Prostate gland (tissue), 2 donors: ENCODE measurements at places on chromosomes 13 and 19.

DNA sequence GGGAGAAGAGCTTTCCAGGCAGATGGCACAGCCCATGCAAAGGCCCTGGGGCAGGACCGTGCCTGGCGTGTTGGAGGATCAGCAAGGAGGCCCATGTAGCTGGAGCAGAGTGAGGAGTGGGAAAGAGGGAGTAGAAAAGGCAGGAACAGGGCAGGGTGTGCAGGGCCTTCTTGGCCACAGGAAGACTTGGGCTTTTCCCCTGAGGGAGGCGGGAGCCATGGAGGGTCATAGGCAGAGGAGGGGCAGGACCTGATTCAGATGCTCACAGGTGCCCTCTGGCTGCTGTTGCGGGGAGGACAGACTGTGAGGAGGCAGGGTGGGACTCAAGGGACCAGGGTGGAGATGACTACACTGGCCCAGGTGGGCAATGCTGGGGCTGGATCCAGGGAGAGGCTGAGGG, 13.8 kb upstream of the PTPRS start:
- no peak for DNase-seq

DNA sequence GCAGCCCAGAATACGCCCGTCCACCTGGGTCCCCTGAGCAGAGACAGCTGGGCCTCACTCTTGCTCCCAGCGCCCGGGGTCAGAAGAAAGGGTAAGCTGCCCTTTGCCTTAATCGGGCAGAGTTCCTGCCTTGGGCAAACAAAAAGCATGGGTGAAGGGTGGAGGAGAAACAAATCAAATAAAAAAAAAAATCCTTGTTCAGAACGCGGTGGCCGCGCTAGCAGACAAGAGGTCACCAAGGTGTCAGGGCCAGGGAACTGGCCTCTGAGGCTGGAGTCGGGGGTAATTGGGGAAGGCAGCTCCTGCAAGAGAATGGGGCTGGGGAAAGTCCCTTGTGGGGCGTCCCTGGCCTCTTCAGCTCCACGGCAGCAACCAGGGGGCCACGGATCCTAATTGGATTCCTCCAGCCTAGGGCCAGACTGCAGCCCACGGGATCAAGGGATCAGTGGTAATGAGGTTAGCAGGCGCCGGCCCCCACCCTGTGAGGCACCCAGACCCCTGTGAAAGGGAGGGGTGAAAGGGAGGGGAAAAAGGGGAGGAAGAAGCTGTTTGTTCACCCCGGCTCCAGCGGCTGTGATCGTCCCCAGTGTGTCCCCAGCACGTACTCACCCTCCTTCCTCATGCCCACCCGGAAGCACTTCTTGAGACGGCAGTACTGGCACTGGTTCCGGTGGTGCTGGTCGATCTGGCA, 5.5 kb downstream of the NR2F6 start:
- no peak for DNase-seq

DNA sequence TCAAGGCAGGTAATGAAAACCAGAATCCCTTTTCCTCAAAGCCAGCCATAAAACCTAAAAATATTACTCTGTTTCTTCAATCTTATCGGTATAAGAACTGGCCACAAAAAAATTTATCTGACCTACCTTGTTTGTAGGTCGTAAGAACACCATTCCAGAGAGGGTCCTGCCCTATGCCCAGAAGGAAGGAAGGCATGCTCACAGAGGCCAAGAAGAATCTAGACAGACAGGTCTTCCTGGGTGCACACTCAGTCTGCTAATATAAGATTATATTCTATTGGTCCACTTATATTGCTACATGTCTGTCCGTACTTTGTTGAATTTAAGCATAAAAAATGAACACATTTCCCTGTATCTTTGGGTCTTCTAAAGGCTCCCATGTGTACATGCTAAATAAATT, 2136.1 kb upstream of the PCDH20 start:
- DNase-seq: no peak

DNA sequence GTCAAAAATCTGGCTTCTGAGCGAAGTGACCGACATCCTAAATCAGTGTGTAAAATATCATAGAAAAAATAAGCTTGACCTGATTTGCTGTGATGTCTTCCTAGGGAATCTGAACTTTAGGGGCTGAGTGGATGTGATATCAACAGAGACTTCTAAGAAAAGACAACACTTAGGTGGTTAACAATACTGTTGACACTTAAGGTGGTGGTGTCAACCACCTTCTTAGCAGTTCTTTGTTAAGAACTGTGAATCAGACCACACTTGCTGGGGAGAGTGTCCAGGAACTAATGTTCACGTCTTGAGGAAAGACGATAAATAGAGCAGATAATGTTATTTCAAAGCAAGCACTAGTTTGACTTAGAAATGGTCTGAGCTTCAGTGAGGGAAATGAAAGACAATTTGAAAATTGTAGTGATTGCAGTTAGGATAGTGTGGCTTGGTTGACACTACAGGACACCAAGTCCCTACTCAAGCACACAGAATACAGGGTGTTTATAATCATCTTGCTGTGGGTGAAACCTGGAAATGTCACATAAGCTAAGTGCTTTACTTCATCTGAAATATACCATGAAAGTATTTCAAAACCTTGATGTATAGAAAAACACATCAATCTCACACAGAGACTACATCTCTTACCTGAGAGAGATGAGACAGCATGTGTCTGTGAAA, 1936.5 kb downstream of the PCDH9 start:
- no peak for DNase-seq

DNA sequence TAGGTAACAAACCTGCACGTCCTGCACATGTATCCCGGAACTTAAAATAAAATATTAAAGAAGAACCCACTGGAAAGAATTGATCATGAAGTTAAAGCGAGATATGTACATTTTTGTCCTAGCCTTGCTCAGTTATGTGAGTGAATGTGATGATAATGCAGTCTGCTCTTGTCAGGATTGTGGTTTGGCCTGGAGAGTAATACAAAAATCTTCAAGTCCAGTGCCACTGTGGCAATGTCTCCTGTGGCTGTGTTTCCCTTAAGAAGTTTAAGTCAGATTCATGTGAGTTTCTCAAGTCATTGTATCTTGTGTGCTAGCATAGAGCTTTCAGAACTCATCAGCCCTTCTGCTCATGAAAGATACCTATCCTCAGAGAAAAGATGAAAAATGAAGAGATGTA, 18.0 kb upstream of the ITGBL1 start:
- no peak for DNase-seq

DNA sequence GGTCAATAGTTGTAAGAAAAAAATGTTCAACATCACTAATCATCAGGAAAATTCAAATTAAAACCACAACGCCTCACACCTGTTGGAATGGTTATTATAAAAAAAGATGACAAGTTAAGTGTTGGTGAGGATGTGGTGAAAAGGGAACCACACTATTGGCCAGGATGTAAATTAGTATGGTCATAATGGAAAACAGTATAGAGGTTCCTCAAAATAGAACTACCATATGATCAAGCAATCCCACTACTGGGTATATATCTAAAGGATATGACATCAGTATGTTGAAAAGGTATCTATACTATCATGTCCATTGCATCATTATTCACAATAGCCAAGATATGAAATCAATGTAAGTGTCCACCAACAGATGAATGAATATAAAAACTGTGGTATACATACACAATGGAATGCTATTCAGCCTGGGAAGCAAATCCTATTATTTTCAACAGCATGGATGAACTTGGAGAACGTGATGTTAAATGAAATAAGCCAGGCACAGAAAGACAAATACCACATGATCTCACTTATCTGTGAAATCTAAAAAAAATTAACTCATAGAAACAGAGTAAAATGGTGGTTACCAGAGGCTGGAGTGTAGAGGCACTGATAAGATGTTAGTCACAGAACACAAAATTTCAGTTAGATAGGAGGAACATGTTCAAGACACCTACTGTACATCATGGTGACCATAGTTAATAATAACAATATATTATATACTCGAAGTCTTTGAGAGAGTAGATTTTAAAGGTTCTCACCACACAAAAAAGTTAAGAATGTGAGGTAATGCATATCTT, 56.6 kb downstream of the TBC1D4 start:
- DNase-seq: no peak

DNA sequence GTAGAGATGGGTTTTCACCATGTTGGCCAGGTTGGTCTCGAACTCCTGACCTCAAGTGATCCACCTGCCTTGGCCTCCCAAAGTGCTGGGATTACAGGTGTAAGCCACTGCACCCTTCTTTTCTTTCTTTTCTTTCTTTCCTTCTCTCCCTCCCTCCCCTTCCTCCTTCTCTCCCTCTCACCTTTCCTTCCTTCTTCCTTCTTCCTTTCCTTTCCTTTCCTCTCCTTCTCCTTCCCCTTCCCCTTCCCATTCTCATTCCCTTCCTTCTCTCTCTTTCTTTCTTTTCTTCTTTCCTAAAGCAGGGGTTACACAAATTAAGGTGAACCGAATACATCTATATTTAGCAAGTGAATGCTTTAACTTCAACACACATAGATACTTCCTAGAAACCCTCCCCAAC, 58.0 kb upstream of the URI1 start:
- no peak for DNase-seq

DNA sequence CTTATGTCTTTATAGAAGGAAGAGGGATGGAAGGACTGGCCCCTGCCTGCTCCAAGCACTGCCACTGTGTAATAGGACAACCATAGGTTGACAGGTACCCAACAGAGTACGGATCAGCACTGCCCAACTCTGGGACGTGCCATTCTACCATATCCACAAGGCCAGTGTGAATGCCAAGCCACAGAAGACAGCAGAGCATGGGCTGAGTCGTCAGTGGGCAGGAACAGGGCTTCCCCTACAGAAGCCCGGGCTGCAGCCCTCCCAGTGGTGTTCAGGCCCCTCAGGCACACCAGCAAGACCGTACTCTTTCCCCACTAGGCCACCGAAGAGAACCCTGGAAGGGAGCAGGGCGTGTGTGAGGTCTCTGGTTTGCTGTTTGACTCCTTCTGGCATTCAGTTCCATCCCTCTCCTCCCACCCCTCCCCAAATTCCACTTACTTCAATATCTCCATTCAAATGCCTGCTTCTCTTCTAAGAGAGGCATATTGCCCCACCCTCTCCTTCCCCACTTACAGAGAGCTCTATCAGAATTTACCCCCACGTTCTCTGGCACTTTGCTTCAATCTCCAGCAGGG, 209.4 kb downstream of the FOXO1 start:
- DNase-seq: no peak

GRCh38 chr13:50125304-50125553, 110.0 kb downstream of the KCNRG start:
- DNase-seq: no peak

DNA sequence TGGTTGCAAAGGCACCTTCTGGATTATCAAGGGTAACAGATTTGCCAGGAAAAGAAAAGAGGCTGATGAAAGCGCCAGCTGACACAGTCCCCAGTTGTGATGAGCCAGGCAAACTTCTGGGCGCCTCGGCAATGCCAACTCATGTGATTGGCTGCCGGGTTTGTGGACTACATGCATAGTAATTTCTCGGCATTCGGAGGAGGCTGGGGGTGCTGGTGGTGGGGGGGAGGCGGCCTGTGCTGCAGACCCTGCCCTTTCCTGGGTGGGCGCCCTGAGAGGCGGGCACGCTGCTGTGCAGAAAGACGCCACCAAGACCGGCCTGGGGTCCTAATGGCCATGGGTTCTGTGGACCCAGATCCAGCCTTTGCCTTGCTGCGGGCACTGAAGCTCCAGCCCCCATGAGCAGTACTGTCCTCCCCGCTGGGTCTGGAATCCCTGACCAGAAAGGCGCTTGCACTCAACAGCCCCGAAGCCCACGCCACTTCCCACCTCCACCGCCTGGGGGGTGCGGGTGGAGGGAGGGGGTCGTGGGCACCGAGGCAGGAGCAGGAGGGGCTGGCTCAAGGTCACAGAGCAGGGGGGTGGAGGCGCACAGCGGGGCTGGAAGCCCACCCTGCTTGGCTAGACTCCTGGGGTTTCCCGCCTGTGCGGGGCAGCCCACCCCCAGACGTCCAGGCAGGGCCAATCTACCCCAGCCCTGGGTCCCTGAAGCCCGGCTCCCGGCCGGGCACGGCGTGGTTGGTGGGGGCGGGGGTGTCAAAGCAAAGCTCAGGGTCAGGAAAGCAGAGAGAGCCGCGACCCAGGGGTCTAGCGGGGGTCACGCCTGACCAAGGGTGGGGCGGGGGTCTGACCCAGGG, 1.0 kb downstream of the DIRAS1 start:
- DNase-seq: no peak

DNA sequence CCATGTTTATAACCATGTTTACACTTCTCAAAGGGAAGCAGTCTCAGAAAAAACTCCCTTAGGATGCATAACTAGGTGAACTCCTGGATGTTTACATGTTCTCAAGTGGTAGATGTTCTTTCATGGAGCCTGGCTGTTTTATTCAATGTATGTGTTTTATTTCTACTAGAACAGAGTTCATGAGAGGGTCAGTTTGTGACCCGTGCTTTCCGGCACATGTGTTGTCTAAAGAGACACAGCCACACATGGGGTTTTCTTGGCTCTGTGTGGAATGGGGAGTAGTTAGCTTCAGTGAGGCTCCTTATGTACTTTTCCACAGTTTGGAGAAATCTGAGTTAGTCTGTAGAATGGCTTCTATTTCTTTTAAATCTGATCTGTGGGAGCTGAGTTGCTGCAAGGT, 60.9 kb downstream of the ATP8A2 start:
- DNase-seq: no peak

- peak; percentile 72 for DNase-seq
These were observed at the start of gene KLF12 for GRCh38 chr13:74134221-74134776. KLF12 (minus strand) TSS chr13:74134404.

GRCh38 chr13:25280396-25280795, 6.9 kb downstream of the MTMR6 start:
- no peak for DNase-seq

GRCh38 chr19:16041299-16041990, 34.9 kb upstream of the TPM4 start:
- DNase-seq: peak; percentile 79

DNA sequence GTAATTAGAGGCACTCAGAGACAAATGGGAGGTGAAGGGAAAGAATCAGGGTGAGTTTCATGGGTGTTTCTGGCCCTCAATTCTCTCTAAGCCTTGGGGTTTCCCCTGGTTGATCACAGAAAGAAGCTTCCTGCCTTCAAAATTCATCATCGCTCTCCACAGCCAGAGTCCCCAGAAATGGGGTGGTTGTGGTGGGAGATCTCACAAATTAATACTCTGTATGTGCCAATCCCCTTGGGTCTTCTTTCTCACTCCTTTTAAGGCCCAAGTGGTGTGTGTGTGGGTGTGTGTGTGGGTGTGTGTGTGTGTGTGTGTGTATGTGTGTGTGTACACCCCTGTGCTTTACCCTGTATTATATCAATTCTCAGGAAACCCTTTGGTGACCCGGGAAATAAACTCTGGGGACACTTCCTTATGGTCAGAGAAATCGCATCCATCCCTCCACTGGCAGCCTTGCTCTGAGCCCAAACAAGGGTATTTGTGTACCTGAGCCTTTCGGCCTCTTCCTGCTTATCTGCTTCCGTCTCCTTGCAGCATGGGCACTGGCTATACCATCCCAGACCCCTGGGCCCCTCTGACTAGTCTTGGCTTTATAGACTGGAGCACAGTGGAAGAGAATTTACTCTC, 2.8 kb upstream of the FCGBP start:
- DNase-seq: no peak

DNA sequence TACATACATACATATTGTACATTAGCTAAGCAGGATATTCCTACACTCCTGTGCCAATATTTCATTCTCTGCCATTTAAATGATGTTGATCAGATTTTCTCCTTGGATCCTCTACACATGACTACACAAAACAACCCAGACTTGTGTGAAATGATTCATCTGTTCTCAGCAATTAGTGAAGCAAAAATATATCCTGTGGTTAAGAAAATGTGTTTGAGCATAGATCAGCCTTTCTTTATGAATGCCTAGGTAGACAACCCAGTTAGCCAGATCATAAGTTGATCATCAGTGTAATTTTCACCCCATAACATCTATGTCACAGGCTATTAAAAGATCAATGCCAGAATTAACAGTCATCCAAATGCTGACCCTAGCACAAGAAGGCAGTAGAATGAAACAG, 275.2 kb upstream of the EDNRB start:
- no peak for DNase-seq
